ENCODE measurements at places on chromosomes 1 and 21. TPM values are rescaled to one million over a fixed set of nuclear protein-coding genes. Genes with fewer than 3 reads are reported as not detected.

- DNase-seq, result no peak
Measured at GRCh38 chr1:36638268-36638667, 155.6 kb upstream of the CSF3R start.

FAM3B gene
- total RNA-seq, result not detected

GRCh38 chr1:200751717-200752116 is 13.0 kb downstream of the CAMSAP2 start:
- DNase-seq, result no peak

HJV gene
- total RNA-seq, result not detected

DNA sequence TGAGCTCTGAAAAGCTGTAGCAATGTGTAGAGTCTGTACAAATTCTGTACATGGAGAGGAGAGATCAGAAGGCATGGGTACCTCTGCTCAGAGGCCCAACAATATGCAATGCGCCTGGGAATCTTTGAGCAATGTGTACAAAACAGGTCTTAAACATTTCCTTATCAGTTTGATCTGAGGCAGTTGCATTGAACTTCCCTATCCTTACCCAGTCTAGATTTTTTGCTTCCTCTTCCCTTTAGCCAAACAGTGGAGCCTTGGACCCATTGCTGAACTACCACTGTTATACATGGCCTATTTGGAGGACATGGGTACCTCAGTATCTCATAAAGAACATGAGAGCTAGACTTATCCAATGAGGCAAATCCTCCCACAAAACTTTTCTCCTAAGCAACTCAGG is 12.6 kb upstream of the MNDA start:
- DNase-seq, result no peak

DNA sequence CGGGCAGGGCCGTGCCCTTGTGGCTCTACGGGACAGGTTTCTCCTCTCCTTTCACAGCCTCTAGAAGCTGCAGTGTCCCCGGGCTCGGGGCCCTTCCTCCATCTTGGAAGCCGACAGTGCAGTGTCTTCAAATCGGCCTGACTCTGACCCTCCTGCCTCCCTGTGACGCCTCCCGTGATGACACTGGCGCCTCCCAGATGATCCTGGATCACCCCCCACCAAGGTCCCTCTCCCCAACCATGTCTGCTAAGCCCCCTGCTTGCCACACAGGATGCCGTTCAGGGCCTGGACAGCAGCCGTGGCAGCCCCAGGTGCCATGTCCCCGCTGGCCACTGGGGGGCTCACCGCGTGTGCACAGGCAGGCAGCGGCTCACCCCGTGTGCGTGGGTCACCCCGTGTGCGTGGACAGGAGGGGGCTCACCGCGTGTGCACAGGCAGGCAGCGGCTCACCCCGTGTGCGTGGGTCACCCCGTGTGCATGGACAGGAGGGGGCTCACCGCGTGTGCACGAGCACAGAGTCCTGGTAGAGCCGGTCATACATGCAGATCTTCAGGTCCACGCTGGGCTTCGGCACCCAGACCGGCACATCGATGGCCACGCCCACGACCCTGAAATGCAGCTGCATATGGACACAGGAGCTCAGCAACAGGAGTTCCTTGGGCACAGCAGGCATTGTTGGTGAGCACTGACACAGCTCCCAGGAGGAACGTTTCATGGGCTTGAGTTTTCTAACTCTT is 24.9 kb upstream of the TMEM52 start:
- DNase-seq, result no peak

PCBP3 gene
- total RNA-seq, result 1.5 TPM

CSF3R gene
- total RNA-seq, result not detected

GRCh38 chr1:43542527-43543458 is 12.1 kb downstream of the PTPRF start:
- DNase-seq, result no peak

HPDL gene
- total RNA-seq, result 0.24 TPM

- no peak for DNase-seq
Measured at GRCh38 chr1:207612762-207613161, 32.2 kb upstream of the CR1L start.

DNA sequence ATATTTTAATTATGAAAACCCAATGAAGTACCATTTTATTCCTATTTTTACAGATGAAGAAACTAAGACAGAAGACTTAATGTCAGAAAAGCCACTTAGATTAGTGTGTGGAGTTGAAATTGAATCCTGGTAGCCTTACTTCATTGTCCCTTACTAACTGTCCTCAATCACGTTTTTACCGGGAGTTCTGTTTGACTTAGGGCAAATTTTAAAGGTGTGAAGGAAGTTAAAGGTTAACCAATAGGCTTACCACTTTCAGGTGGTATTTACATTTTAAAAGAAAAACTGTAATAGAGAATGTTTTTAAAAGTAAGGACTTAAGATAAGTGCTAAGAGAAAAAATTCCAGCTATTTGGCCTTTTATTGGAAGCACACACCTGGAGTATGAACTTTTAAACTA is 12.4 kb downstream of the RRP15 start:
- DNase-seq, result no peak

DNA sequence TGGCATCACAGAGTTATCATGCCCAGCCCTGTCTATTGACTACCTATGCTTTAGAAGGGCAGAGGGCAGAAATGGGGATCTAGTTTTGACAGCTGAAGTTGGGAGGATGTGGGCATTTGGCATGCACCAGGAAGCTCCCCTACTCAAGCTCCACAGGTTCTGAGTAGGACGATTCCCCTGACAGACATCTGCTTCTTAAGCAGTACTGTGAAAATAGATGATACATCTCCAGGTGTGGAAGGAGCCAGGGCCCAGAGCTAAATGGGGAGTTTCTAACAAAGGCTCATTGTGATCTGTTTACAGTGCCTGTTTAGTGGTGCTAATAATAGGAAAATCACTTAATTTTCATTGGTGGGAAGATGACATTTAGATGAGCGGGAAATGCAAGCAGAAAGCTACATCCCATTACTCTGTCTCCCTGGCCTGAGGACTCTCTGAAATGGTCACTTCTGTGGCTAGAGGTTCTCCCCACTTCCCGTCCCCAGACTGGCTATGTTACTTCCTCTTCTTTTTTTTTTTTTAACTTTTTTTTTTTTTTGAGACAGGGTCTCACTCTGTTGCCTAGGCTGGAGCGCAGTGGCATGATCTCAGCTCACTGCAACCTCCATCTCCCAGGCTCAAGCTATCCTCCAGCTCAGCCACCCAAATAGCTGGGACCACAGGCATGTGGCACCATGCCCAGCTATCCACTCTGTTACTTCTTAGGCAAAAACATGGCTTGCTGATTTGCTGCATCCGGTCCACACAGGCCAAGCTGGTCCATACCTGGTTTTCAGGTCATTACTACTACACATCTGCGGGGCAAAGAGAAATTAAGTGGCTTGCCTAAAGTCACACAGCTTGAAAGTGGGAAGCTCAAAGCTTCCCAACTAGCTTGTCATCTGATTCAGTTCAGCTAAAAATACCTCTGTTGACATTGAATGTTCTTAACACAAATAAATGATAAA is 23.2 kb upstream of the CNIH3 start:
- no peak for DNase-seq

GRCh38 chr21:41429925-41430491 is 4.0 kb downstream of the MX1 start:
- no peak for DNase-seq

GRCh38 chr1:160907976-160908375 is 23.0 kb upstream of the ITLN1 start:
- no peak for DNase-seq

GRCh38 chr21:27695246-27695645 is 728.4 kb upstream of the ADAMTS5 start:
- DNase-seq, result no peak

- DNase-seq, result no peak
Measured at GRCh38 chr1:185957441-185958363, 223.5 kb downstream of the HMCN1 start.

GRCh38 chr1:164614316-164614715 is 55.3 kb downstream of the PBX1 start:
- DNase-seq, result no peak

AMY2A gene
- total RNA-seq, result not detected

KCND3 gene
- not detected for total RNA-seq

DNA sequence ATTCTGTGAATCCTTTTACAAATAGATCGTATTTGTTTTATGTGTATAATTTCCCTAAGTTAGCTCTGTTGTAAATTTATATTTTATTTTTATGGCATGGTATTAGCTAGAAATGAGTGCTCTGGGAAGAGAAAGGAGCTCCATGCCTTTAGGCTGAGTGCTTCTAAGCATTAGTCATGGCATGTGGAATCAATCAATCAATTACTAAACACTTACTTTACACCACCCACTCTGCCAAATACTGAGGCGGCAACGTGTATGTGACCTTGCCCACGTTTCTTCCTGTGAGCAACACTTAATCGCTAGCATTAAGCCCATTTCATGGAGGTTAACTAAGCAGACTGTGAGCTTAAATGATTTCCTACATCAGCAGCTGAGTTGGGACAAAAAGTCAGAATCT is 7.2 kb upstream of the BECN2 start:
- no peak for DNase-seq

GRCh38 chr1:219302697-219303096 is 129.0 kb downstream of the LYPLAL1 start:
- DNase-seq, result no peak

GBP5 gene
- 3.0 TPM for total RNA-seq

NT5C1A gene
- total RNA-seq, result not detected

CNIH3 gene
- 3.1 TPM for total RNA-seq

KCNJ10 gene
- not detected for total RNA-seq

CRYAA gene
- total RNA-seq, result not detected

GRCh38 chr1:158077411-158078256 is 84.2 kb downstream of the KIRREL1 start:
- no peak for DNase-seq

- no peak for DNase-seq
Measured at GRCh38 chr1:86416343-86416742, 7.6 kb upstream of the CLCA2 start.

- no peak for DNase-seq
Measured at GRCh38 chr1:5664081-5664768, 328.0 kb downstream of the NPHP4 start.

DNA sequence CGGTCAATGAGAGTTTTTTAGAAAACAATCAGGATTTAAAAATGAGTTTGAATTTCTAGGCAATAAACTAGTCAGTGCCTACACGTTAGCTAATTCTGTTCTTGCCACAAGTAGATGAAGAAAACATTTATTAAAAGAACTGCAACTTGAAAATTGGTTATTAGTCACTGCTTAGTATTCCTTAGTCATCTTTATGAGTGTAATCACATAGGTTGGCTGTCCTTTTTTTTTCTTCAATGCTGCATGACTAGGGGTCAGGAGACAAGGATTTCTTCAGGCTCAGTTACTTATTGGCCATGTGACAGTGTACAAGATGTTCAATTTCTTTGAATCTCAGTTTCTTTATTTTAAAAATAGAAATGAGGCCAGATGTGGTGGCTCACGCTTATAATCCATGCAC is 17.1 kb downstream of the SOAT1 start:
- DNase-seq, result no peak

TINAGL1 gene
- 286 TPM for total RNA-seq

STXBP3 gene
- total RNA-seq, result 44.6 TPM

GRCh38 chr1:235253219-235253962 is 74.6 kb downstream of the ARID4B start:
- peak; percentile 47 for DNase-seq

GRCh38 chr1:95049935-95050334 is 22.8 kb downstream of the ALG14 start:
- no peak for DNase-seq

DNA sequence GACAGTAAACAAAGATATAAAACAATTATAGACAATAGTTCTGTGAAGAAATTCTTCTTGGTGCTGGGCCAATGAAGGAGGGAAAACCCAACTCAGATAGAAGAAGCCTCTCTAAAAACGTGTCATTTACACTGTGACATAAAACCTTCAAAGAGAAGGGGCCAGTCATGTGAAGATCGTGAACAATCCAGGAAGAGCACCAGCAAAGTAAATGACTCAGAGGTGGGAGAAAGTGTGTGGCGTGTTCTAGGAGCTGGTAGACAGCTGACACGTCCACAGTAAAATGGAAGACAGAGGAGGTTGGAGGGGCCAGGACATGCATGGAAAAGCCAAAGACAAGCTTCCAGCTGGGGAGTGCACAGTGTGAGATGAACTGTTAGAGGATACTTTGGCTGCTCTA is 143.6 kb downstream of the VAV3 start:
- DNase-seq, result no peak

DNA sequence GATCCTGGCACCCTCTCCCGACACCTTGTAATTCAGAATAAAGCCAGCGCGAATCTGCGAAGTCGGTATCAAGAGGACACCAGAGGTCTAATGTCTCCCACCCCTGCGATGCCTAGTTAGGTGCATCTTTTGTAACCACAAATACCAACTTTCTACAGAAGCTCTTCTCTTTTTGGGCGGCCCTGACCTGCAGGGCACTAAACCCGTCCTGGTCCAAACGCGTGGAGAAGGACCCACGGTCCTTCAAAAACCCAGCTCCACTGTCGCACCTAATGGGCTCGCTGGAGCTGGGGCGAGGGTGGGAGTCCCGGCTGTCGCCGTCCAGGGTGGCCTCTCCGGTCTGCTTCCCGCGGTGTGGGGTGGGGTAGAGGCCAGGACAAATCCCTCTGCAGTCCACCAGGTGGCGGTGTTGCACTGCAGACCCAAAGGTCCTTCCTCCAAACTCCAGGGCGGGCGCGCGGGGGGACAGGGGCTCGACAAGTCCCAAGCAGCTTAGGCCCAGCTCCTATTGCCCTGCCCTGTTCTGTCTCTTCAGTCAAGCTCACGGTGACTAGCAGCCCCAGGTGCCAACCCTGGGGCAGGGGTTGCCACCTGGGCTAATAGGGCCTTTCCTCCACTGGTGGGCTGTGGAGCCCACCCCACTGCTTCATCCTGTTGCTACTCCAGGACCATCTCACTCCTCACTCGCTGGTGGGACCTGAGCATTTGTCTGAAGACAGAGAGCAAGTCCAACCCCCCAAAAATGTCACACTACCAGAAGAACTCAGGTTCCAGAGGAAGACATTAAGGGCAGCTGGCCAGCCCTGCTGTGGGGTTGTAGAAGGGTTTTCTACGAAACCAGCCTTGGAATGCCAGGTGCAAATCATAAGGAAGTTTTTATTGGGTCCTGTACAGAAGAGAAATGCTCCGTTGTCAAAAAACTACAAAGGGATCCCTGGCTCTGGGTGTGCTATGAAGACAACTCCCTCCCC is 2.8 kb downstream of the HES3 start:
- DNase-seq, result no peak

DNA sequence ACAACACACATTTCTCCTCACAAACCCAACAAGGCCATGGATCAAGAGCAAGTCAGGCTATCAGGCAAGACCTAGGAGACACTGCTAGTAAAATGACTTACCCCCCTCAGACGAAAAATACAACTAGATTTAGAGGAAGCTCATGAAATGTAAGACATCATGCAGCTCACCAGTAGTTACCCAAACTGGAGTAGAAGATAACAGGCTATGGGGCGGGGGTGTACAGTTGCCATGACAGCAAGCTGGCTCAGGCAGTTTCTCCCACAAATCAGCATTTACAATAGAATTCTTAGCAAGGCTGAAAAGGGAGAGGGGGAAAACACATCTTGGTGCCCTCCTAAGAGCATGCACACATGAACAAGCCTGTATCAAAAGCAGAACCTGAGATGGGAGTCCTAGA is 13.9 kb downstream of the TPM3 start:
- no peak for DNase-seq

- no peak for DNase-seq
Measured at GRCh38 chr1:7896994-7897393, 43.6 kb downstream of the TNFRSF9 start.

- DNase-seq, result no peak
Measured at GRCh38 chr1:232369451-232370296, 260.3 kb downstream of the SIPA1L2 start.

KIAA1614 gene
- 5.1 TPM for total RNA-seq

- DNase-seq, result no peak
Measured at GRCh38 chr1:6358757-6359201, 34.8 kb downstream of the ACOT7 start.

Measured in glomerular endothelial cell (primary cell).